ENCODE measurements at places on chromosomes 1 and 21.

GRCh38 chr21:35619184-35619583, 441.1 kb downstream of the SETD4 start:
- DNase-seq: no peak

GRCh38 chr1:64508629-64509028, 38.7 kb downstream of the CACHD1 start:
- DNase-seq: no peak

- DNase-seq: no peak
Observed at GRCh38 chr1:111281411-111281810, 9.2 kb upstream of the CHIA start.

DNA sequence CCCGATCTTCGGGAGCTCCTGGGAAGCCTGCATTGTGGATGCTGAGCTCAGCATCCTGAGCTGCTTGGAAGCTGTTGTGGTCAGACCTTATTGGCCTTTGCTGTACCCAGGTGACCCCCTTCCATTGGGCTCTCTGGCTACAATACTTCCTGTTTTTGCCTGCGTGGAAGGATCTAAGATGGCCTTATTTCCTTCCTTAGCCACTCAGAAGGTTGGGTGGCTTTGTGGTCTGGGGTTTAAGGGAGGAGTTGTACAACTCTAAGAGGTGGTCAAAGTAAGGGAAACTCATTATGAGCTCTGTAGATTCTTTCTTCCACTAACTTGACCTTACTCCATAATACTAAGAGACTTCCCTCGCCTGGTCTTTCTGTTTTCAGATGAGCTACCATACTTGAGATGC, 17.7 kb downstream of the PFKFB2 start:
- DNase-seq: no peak

DNA sequence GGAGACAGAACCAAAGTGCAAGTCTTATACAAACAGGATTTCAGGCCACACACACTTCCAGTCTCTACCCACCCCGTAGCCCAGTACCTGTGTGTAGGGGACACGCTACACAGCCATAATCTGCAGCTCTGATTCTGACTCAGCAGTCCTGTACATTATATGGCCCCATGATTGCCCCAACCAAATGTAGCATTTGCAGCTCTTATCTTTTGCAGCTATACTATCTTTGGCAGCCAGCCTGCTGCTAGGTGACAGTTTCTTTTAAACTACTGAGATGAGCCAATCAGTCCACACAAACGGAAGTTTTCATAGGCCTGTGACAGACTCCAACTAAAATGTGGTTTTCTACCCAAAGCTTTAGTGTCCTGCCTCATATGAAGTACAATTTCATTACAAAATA, 259.6 kb upstream of the ST6GALNAC5 start:
- no peak for DNase-seq
